GM13976 (cell line): ENCODE measurements at places on chromosomes 12 and 14.

- DNase-seq, result no peak
Measured at GRCh38 chr12:112018571-112019237, 5.5 kb downstream of the ERP29 start.

DNA sequence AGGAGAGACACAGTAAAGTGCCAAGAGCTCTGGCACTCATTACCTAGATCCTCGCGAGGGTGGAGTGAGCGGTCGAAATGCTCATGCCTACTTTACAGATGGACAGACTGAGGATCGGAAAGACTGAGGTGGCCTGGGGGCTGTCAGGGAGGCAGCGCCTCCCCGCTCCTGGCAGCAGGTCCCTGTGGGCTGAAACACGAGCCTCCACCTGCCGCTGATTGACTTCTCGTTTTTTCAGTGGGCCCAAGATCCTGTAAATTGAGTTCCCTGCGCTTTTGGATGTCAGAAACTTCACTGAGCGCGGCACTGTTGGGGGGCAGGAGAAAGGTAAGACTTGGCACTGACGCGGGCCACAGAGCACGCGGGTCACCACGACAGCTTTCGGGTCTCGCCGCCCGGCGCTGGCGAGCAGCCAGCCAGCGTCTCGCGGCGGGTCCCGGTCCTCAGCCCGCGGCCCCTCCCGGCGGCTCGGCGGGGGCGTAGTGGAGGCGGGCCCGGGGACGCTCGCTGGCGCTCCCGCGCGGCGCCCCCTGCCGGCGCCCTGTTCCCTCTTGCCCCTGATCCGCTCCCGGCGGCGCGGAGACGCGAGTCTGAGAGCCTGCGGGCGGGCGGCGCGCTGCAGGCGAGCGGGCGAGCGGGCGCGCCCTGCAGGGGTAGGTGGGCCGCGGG, 552 bp upstream of the SCN8A start:
- DNase-seq, result peak; percentile 91

- no peak for DNase-seq
Measured at GRCh38 chr12:102659200-102659911, 179.0 kb upstream of the IGF1 start.

GRCh38 chr14:100190126-100190525, 30.7 kb upstream of the DEGS2 start:
- DNase-seq, result no peak

DNA sequence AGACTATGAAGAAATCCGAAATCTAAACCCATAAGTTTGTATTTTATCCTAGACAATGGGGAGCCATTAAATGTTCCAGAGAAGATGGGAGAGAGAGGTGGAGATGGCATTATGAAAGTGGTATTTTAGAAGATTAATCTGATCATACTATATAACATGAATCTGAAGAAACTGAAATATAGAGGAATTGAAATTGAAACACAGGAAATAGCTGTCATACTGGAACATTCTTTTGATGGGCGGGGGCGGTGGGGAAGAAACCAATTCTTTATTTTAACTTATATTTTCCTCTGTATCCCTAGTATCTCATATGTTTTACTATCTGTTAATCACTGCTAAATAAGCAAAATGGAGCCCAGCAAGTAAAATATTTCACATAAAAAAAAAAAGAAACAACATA, 27.0 kb upstream of the FOXN3 start:
- peak; percentile 47 for DNase-seq
